ENCODE measurements at places on chromosomes 11 and 22. TPM values are rescaled to one million over a fixed set of nuclear protein-coding genes. Genes with fewer than 3 reads are reported as not detected.

NAV2 gene
- 22.2 TPM for total RNA-seq

MPZL2 gene
- total RNA-seq = 1.2 TPM

MOV10L1 gene
- 14.8 TPM for total RNA-seq

RBFOX2 gene
- total RNA-seq = 116 TPM

RIMBP3B gene
- not detected for total RNA-seq

BDNF gene
- total RNA-seq = 26.4 TPM

PKDREJ gene
- total RNA-seq = not detected

MMP12 gene
- total RNA-seq = 0.18 TPM

PANX2 gene
- total RNA-seq = 1.5 TPM

CASP12 gene
- not detected for total RNA-seq

GAB4 gene
- total RNA-seq = not detected

RCOR2 gene
- 4.0 TPM for total RNA-seq

All from smooth muscle cell of the umbilical artery (primary cell).